ENCODE measurements at places on chromosomes 16 and 17.

DNA sequence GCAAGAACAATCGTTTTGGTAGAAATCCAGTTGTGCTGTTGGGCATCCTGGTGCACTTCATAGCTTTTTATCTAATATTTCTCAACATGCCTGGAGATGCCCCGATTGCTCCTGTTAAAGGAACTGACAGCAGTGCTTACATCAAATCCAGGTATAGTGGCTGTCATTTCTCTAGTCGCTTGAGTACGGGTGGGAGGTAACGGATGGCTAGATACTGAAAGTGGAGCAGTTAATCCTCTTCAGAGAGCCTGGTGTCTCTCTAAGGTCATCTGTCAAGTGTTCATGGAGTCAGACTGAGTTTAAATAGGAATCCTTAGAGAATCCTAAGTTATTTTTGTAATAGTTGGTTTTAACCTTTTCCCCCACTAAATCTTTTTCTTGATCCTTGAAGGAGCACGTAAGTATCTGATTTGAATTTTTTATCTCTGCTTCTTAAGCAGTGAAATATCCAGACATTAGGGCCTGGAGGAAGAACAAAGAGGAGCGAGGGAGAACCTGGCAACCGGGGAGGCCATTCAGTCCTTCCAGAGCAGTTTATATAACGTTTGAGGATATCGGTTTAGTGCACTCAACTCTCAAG is 37.2 kb downstream of the MFSD11 start:
- DNase-seq = no peak

DNA sequence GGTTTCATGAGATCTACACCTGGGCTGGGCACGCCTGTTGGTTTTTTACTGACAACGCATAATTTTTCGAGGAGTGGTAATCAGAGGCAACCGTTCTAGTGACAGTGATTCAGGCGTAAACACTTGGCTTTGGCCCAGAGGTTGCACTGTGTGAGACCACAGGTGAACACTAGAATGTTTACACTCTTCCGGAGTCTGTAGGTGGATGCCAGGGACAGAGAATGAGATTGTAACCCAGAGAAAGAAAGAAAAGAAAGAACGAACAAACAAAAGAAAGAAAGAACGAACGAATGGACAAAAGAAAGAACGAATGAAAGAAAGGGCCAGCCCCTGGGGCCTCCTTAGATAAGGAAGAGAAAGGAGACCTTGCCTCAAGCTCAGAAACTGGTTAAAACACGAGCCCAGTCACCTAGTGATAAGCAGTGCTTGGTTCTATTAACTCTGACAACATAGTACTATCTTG is 113.2 kb downstream of the PRKCB start:
- no peak for DNase-seq

GRCh38 chr17:56917559-56918296 is 3.9 kb upstream of the TRIM25 start:
- no peak for DNase-seq

DNA sequence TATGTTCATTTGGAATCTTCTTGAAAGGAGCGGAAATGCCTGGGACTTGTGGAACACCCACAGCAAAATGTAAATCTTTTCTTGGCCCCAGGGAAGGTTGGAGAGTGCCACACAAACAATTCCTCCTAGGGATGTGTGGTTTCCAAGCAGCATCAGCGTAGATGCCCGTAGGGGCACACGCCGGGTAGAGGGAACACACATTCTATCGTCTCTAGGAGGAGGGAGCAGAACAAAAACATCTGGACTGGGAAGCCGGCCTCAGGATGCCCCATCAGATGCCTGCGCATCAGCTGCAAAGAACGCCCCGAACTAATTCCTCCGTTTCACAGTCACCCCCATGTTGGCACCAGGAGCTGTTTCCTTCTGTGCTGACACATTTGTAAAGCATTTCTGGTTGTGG is 357.9 kb upstream of the ZFHX3 start:
- no peak for DNase-seq

DNA sequence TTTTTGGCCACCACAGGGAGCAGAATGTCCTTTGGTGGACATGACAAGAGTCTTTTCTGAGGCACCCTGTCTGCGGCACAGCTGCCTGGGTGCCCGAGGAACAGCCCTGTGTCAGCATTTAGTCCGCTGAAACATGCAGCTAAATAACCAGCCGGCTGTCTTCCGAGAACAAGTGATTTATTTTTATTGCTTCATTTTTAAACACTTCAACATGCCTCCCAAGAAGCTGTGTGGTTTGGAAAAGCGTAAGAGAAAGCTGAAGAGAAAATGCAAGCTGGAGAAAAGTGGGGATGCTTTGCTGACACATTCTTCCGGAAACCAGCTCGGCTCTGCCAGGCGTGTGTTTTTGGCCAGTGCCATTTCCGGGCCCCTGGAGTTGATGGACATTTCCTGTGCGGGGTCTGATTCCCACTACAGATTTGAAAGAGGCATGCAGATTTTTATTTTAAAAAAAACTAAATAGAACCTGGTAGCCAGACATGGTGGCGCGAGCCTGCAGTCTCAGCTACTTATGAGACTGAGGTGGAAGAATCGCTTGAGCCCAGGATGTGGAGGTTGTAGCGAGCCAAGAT is 94.7 kb downstream of the SEC14L1 start:
- DNase-seq = no peak

- DNase-seq = no peak
These were observed 44.0 kb downstream of the IRX6 start for GRCh38 chr16:55367866-55368603.

DNA sequence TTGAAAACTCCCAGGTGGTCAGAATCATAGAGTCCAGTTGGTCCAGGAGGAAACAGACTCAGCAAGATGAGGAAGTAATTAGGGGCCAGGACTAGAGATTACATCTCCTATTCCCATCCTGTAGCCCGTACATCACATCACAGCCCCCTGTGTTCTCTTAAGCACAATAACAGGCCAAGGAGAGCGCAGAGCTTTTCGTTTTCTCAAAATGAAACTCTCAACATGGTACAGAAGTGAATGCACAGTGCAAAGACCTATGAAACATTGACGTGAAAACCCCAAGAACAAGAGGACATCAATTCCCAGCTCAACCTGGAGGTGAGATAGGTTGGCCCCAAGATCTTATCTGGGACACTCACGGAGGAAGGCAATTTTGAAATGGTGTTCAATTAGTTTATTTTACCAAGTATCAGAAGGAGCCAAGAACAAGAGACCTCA is 9.0 kb downstream of the PIK3R5 start:
- no peak for DNase-seq

DNA sequence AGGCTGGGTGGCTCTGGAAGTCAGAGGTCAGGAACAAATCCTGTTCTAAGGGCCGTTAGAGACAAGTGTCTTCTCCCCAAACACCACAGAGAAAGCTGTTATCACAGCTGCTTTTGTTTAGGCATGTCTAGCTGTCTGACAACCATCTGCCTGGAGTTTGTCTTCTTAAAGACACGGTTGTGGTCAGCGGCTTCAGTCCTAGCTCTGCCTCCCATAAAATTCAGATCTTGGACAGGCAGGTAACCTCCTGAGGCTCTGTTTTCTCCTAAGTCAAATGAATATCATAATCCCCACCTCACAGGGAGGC is 2.3 kb upstream of the ITGA3 start:
- no peak for DNase-seq

DNA sequence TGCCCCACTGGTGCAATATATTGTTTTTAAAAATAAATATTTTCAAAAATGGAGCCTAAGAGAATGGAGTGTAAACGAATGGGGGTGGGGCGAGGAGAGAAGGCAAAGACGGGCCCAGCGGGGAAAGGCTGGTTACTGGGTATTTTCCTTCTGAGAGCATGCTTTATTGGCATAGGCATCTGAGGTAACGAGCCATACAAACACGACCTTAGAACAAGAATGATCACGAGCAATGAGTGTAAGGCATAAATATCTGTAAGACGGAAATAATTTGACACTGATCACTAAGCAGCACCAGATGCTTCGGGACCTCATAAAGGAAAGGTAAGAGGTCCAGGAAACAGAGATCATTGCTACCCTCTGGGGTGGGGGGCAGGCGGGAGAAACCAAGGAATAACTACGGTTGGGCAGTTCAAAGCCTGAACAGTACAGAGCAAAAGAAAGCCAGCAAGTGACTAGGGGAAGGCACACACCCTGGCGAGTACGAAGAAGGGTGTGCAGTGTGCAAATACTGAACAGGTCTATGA is 959 bp downstream of the SSH2 start:
- DNase-seq = peak; percentile 67

GRCh38 chr17:50260501-50260911 is 13.8 kb upstream of the TMEM92 start:
- no peak for DNase-seq

- no peak for DNase-seq
These were observed 3.6 kb downstream of the RSKR start for GRCh38 chr17:28610376-28610775.

DNA sequence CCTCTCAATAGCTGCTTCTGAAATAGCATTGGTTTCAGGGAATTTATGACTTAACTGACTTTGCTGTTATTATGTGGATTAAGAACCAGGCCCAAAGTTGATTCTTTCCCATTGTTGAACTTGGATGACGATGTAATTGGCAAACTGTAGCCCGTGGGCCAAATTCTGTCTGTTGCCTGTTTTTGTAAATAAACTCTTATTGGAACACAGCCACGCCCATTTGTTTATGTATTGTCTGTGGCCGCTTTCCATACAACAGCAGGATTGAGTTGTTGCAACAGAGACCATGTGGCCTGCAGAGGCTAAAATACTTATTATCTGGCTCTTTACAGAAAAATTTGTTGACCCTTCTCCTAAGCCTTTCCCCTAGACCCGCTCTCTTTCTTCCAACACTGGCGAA is 31.6 kb downstream of the NTN1 start:
- DNase-seq = no peak

DNA sequence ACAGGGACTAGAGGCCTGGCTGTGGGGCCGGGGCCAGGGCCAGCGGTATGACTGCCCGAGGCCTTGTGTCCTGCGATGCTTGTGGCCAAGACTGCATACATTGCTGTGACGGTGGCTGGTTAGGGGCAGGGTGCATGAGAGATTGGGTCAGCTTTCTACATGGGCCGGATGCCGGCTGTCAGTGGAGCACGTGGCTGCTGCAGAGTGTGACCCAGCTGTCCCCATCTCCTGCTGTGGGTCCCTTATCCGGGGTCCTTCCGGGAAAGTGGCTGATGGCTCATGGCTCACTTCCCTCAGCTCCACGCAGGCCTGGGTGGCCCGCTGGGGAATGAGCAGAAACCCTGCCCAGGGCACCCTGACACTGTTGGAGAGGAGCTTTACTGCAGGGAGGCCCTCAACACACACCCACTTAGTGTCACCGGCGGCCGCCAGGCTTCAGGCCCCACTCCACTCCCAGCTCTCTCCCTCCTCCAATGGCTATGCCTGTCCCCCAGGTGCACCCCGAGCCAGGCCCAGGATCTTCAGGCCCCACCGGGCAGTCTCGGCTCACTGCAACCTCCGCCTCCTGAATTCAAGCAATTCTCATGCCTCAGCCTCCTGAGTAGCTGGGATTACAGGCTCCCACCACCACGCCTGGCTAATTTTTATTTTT is 808 bp upstream of the RGS11 start:
- no peak for DNase-seq

- no peak for DNase-seq
These were observed 73.2 kb upstream of the AKTIP start for GRCh38 chr16:53576210-53576609.

GRCh38 chr17:6153375-6153774 is 83.2 kb downstream of the WSCD1 start:
- peak; percentile 32 for DNase-seq

DNA sequence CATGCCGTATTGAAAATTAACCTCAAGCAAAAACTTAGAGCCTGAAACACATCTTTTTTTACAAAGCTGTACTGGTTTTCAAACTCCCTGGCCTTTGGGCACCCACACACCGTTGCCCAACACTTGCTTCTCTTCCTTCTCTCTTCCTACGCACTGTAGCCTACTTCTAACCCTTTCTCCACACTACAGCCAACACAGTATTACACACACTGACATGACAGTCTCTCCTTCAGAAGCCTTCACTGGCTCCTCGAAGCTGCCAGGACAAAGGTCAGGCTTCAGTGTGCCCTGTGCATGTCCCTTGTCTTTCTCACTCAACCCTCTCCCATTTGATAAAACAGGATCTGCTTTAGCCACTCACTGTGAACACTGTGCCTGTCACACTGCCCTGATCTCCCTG is 8.0 kb downstream of the FANCA start:
- no peak for DNase-seq

DNA sequence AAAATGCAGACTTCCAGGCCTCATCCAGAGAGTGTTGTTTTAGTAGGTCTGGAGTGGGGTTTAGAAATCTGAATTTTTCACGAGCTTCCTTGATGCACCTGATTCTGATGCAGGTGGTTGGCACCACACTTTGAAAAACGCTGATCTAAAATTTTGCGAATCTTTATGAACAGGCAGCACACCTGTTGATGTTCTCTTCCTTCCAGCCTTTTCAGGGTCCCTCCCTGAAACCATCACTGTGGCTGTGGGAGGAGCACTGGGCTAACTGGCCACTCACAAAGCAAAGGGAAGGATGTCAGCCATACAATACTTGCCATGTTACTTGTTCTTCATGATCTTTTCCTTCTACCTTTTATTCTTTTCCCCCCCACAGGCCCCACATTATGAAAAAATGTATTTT is 14.2 kb downstream of the LDAF1 start:
- no peak for DNase-seq

GRCh38 chr16:67111951-67112444 is 2.3 kb downstream of the PHAF1 start:
- no peak for DNase-seq

DNA sequence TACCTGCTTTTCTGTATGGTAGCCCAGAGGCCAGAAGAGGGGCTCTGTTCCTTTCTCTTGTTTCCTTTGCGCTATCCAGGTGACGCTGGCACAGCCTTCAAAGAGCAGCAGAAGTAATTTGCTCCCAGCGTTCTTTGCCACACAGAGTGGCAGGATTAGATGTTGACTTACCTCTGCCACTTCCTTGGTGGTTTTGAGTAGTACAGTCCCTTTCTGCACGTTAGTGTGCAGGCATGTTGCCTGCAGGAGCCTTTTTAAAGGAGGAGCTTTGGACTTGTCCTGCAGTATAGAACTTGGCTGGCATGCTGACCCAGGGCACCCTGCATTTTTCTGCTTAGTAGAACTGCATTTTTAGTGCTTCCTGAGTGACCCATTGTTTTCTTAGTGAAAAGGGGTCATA is at the start of gene ABCC11:
TSS of gene ABCC11 (minus strand) at position 229 of the 400 bp plus-strand sequence. CDS start 15,618 bp downstream, outside the sequence.
- no peak for DNase-seq
